Neural cell (in vitro differentiated cells): ENCODE measurements at places on chromosomes 7 and 10. TPM values are rescaled to one million over a fixed set of nuclear protein-coding genes. Genes with fewer than 3 reads are reported as not detected.

Gene GDF10
- polyA plus RNA-seq = 0.44 and 0.66 TPM in 2 replicates

Gene AKR1C8
- 0.54 TPM in 1 of 2 replicates, not detected in the other for polyA plus RNA-seq

Gene PRXL2A
- 56.3 and 60.5 TPM in 2 replicates for polyA plus RNA-seq

Gene GPR26
- polyA plus RNA-seq = 8.0 and 8.1 TPM in 2 replicates

Gene TCF7L2
- polyA plus RNA-seq = 0.48 and 1.7 TPM in 2 replicates

Gene FAM25G
- not detected in 2 replicates for polyA plus RNA-seq

Gene OR2A12
- not detected in 2 replicates for polyA plus RNA-seq

Gene WNT16
- polyA plus RNA-seq = not detected in 2 replicates

Gene PLEKHS1
- not detected in 2 replicates for polyA plus RNA-seq

Gene GNG11
- polyA plus RNA-seq = 0.16 and 0.25 TPM in 2 replicates

Gene PNPLA8
- 75.9 and 85.1 TPM in 2 replicates for polyA plus RNA-seq

Gene BUD23
- polyA plus RNA-seq = 75.9 and 82.9 TPM in 2 replicates

Gene MBL2
- not detected in 2 replicates for polyA plus RNA-seq

Gene C10orf143
- polyA plus RNA-seq = 0.44 and 1.4 TPM in 2 replicates

Gene C10orf90
- not detected in 2 replicates for polyA plus RNA-seq

Gene OR6B1
- not detected in 2 replicates for polyA plus RNA-seq

Gene FBH1
- polyA plus RNA-seq = 41.1 and 48.1 TPM in 2 replicates

Gene AS3MT
- polyA plus RNA-seq = 16.9 and 17.6 TPM in 2 replicates

Gene CUZD1
- not detected in 2 replicates for polyA plus RNA-seq

Gene C10orf53
- not detected in 2 replicates for polyA plus RNA-seq

Gene EPHB4
- polyA plus RNA-seq = 0.92 and 1.4 TPM in 2 replicates

Gene LFNG
- polyA plus RNA-seq = 0.30 and 1.5 TPM in 2 replicates

Gene XRCC2
- polyA plus RNA-seq = 0.89 and 1.2 TPM in 2 replicates

Gene CPXM2
- not detected in 2 replicates for polyA plus RNA-seq

Gene HABP2
- not detected in 2 replicates for polyA plus RNA-seq

Gene OR9A2
- polyA plus RNA-seq = not detected in 2 replicates

Gene FBXW4
- polyA plus RNA-seq = 7.7 and 11.8 TPM in 2 replicates

Gene NOS3
- not detected in 2 replicates for polyA plus RNA-seq

Gene IDI2
- polyA plus RNA-seq = 0.24 TPM in 1 of 2 replicates, not detected in the other

Gene FOXI2
- not detected in 2 replicates for polyA plus RNA-seq

Gene SMIM30
- 57.4 and 62.8 TPM in 2 replicates for polyA plus RNA-seq

Gene FGFR2
- 14.8 and 15.7 TPM in 2 replicates for polyA plus RNA-seq

Gene NEUROG3
- polyA plus RNA-seq = not detected in 2 replicates

Gene SLC18A3
- not detected in 2 replicates for polyA plus RNA-seq

Gene SPDYE9
- 0.48 and 0.87 TPM in 2 replicates for polyA plus RNA-seq

Gene LIPK
- not detected in 2 replicates for polyA plus RNA-seq

Gene ADAM12
- polyA plus RNA-seq = 0.09 and 0.14 TPM in 2 replicates

Gene CALML3
- polyA plus RNA-seq = not detected in 2 replicates

Gene AKR1C2
- 162 and 170 TPM in 2 replicates for polyA plus RNA-seq

Gene KIAA1549
- polyA plus RNA-seq = 14.1 and 14.8 TPM in 2 replicates

Gene CPA2
- 0.41 TPM in 1 of 2 replicates, not detected in the other for polyA plus RNA-seq

Gene CAMK2B
- 67.3 and 96.3 TPM in 2 replicates for polyA plus RNA-seq

Gene ZPBP
- not detected in 2 replicates for polyA plus RNA-seq

Gene CPEB3
- 17.9 and 20.0 TPM in 2 replicates for polyA plus RNA-seq
